Renal cortical epithelial cell (primary cell): ENCODE measurements at places on chromosomes 7 and 10. TPM values are rescaled to one million over a fixed set of nuclear protein-coding genes. Genes with fewer than 3 reads are reported as not detected.

GRCh38 chr10:92420546-92421275, 129.7 kb downstream of the MARCHF5 start:
- DNase-seq: no peak

DNA sequence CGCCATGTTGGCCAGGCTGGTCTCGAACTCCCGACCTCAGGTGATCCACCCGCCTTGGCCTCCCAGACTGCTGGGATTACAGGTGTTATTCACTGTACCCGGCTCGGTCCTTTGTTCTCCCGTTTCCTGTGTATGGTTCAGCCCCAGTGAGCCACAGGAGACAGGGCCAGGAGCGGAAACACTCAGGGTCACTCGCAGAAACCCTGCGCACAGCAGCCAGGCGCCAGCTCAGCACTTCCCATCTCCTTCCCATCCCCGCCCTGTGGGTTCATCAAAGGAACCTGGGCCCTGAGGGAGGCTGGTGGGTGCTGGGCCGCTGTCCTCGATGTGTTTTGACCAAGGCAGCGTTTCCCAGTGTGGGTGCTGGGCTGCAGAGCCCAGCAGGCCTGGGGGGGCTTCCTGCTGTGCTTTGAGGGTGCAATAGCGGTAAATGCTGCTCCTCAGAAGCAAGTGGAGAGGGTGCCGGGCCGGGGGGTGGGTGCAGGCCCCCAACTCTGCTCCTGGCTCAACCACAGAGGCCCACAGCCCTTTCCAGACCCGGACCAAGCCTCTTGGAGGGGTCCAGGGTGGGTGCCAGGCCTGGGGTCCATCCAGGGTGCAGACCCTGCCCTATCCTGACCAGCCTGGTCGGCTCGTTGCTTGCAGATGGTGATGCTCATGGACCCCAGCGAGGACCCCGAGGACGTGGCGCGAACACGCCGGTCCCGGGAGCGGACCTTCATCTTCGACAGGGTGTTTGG, 15.3 kb upstream of the CHST12 start:
- DNase-seq: peak; percentile 65

DNA sequence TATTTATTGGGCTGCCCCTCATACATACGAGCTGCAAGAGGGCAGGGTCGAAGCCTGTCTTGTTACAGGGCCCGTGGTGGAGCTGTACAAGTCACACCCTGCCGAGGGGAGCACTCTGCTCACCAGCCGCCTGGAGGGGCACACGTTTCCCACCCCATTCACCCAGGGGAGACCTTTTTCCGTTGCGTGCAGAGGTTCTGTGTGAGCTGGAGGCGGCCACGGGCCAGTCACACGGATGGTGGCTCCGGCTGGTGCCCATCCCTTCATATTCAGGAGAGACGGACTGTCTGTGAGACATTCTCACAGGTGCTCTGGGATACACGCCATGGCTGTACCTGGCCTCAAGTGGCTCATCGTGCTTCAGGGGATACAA, 47.9 kb upstream of the FAM20C start:
- no peak for DNase-seq

Gene HPS6
- total RNA-seq: 44.8 and 86.7 TPM in 2 replicates

DNA sequence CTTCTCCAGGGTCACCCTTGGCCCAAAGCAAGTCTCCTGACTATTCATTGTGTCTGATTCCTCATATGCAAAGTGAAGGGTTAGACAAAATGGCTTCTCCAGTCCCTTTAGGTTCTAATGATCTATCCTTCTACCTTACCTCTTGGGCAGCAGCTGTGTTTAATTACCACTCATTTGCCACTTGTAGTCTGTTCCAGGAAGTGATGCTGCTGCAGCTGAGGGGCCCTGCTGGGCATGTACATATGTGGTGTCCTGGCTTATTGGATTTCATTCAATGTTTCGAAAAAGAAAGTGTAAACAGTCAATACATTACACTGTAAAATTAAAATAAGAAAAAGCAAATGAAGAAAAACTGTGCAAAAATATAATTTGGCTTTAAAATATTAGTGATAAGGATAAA, 36.6 kb downstream of the SCIN start:
- no peak for DNase-seq

- peak; percentile 46 for DNase-seq
Observed at GRCh38 chr7:104231054-104232046, 23.5 kb upstream of the ORC5 start.

DNA sequence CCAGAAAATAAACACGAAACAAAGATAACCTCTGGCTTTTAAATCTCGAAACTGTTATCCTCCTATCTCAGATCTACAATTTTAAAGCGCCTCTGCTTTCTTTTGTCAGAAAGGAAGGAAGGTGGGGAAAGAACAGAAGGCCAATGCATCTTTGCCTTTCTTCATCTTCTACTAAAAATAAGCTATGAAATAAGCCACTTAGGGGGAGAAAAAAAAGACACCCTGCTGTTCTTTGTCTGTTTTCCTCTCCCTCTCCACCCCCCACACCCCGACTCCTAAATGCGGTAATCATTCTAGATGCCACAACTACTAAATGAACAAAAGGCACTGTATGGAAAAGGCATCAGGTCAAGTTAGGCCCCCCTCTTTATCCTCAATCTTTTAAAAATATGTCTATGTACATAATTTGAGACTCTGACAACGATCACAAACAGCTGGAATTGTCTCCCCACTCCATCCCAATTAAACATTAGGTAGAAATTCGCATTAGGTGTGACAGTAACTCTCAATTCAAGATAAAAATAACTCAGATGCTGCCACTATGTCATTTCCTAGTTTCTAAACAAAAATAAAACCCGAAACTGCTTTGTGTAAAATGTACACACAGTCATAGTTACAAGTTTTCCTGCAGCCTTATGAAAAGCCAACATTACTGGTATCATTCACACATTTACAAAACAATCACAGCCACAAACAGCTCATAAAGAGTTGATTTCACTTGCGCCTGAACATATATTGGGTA, 2.4 kb downstream of the UBE2H start:
- DNase-seq: peak; percentile 19

Gene NEUROG3
- not detected in 2 replicates for total RNA-seq

DNA sequence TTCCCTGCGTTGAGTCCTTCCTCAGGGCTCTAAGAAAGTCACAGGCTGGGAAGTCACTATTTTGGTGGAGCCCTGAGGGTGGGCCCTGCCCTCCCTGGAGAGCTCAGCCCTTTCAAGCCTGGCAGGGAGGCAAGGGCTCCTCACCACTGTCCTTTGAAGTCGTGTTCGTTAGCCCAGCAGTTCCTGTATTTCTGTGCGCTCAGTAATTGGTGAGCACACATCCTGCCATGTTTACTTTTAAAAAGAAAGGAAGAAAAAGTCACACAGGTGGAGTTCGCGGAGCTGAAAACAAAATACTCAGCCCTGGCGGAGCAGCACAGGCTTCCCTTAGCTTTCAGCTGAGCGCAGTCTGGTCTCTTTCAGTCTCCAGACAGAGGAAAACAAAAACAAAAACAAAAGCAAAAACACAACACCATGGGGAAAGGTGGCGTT, 37.1 kb downstream of the PRKCQ start:
- DNase-seq: no peak

Gene PRKCQ
- total RNA-seq: 5.2 and 23.9 TPM in 2 replicates

Gene DRGX
- total RNA-seq: not detected in 2 replicates

- DNase-seq: no peak
Observed at GRCh38 chr10:125936331-125936730, 40.0 kb downstream of the FANK1 start.

DNA sequence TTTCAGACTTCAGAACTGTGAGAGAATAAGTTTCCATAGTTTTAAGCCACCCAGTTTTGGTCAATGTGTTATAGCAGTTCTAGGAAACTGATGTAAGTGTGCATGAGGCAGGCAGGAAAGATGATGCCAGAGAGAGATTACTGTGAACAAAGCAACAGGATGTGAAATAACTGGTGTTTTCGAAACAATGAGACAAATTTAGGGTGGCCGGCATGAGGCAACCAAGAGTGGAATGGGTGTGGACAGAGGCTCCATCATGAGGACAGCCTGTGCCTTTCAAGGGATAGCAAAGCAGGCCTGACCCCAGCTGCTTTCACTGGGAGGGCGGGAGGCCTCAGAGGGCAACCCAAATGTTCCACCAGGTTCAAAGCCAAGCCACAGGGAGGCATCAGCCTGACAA, 67.3 kb upstream of the UCN3 start:
- no peak for DNase-seq

Gene CRYGN
- not detected in 2 replicates for total RNA-seq

Gene RUFY2
- 19.8 and 24.6 TPM in 2 replicates for total RNA-seq

Gene SGCE
- 66.0 and 129 TPM in 2 replicates for total RNA-seq
